GM10248 (cell line): ENCODE measurements at places on chromosomes 2 and 18.

- DNase-seq, result no peak
Measured at GRCh38 chr2:237319086-237319820, 94.7 kb downstream of the COL6A3 start.

GRCh38 chr2:54945391-54946219 lies 104.6 kb downstream of the RTN4 start:
- peak; percentile 52 for DNase-seq

DNA sequence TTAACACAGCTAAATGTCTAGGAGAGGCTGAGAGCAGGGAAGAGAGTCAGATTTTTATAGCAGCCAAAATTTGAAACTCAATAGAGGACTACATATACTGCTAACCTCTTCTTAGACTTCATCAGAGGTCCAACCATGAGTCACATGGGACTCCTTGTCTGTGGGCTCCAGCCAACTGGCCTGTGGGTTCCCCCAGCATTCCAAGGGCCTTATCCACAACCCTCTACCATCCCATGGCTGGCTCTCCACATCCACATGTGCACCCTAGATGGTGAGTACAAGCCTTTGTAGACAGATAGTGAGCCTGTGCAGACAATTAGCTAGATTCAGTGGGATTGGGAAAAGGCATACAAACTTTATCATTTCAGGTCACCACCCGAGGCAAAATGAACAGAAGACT lies 901.9 kb upstream of the ZEB2 start:
- no peak for DNase-seq

DNA sequence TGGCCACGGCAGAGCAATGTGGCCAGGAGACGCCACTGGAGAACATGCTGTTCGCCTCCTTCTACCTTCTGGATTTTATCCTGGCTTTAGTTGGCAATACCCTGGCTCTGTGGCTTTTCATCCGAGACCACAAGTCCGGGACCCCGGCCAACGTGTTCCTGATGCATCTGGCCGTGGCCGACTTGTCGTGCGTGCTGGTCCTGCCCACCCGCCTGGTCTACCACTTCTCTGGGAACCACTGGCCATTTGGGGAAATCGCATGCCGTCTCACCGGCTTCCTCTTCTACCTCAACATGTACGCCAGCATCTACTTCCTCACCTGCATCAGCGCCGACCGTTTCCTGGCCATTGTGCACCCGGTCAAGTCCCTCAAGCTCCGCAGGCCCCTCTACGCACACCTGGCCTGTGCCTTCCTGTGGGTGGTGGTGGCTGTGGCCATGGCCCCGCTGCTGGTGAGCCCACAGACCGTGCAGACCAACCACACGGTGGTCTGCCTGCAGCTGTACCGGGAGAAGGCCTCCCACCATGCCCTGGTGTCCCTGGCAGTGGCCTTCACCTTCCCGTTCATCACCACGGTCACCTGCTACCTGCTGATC lies 4.9 kb downstream of the GPR17 start:
- DNase-seq, result no peak

- peak; percentile 53 for DNase-seq
Measured at GRCh38 chr18:36284671-36285295, 12.7 kb upstream of the FHOD3 start.

DNA sequence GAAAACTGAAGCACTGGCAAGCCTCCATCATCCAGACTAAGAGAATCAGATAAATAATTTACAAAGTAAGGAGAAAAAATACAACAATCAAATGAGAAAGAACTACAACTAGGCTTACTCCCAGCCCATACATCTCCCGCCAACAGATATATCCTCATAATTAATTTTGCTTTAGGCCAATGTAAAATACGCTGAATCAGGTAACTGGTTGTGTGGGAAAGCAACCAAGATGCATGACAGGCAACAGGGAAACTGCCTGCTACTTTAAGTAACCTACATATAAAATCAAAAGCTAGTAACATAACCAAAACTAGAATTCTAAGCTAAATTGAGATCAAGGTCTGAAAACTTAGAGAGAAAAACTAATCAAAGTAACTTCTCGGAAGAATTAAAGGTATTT lies 21.5 kb downstream of the PRPF40A start:
- no peak for DNase-seq

GRCh38 chr2:65298089-65298488 lies 70.5 kb downstream of the ACTR2 start:
- no peak for DNase-seq

DNA sequence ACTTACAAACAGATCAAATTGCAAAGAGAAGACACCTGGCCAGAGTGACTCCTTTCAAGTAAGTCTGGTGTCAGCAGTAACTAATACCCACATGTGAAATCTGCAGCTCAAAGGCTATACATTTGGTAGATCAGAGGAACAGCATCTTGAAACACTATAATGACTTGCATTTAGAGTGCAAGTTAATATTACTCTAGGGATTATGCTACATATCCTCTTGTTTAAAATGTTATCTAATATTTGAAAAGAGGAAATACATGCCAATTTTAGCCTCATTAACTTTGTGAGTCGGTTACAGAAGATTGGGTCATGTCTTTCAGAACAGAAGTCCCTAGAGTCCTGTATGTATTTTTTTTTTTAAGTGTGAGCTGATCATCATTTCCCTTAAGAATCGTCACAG lies 15.2 kb downstream of the LANCL1 start:
- no peak for DNase-seq

GRCh38 chr18:25686960-25687500 lies 335.1 kb upstream of the ZNF521 start:
- no peak for DNase-seq

- DNase-seq, result no peak
Measured at GRCh38 chr2:232587512-232587911, 37.0 kb downstream of the EIF4E2 start.

DNA sequence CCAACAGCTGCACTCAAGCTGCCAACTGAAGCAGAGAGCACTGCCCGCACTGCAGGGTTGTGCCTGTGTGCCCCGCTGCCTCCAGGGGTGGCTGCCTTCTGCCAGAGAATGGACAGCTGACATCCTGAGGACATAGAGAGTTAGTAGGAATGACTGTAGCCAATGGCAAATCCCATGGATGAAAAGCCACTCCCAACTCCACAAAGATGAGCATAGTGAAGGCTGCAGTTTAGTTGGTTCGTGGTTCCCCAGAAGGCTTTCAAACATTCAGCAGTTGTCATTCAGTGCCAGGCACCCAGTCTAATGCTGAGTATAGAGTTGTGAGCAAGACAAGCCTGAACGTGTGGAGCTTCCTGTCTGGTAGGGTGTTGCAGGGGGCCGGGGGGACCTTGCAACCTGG lies 30.3 kb downstream of the GYPC start:
- no peak for DNase-seq

DNA sequence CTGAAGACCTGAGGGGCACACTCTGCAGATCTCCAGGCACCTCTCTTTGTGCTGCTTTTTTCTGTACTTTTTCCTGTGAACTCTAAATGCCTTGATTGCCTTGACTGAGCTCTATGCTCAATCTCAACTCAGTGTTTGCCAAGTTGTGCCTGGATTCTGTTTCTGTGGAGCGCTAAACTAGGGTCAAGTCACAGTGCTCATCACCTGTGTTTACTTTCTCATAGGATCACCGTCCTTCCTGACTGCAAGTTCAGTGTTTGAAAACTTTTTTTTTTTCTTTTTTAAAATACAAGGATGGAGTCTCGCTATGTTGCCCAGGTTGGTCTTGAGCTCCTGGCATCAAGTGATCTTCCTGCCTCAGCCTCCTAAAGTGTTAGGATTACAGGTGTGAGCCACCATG lies 62.6 kb downstream of the AGPS start:
- no peak for DNase-seq

DNA sequence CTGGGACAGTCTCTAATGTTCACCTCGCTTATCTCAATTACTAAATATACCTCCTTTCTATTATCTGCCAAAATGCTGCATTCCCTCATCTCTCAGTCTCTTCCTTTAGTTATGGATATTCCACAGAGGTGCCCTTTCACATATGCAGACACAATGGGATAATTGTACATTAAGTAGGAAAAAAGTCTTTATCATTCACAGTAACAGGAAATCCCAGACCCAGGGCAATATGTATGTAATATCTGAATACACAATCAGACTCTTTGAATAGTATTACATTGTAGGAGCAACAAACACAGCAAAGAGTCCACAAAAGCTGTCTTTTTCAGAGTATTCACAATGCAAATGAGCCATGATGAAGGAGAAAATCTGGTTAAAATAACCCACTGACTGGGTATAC lies 1399.0 kb upstream of the ZEB2 start:
- DNase-seq, result no peak

GRCh38 chr2:231429901-231430300 lies 34.4 kb downstream of the NCL start:
- no peak for DNase-seq

DNA sequence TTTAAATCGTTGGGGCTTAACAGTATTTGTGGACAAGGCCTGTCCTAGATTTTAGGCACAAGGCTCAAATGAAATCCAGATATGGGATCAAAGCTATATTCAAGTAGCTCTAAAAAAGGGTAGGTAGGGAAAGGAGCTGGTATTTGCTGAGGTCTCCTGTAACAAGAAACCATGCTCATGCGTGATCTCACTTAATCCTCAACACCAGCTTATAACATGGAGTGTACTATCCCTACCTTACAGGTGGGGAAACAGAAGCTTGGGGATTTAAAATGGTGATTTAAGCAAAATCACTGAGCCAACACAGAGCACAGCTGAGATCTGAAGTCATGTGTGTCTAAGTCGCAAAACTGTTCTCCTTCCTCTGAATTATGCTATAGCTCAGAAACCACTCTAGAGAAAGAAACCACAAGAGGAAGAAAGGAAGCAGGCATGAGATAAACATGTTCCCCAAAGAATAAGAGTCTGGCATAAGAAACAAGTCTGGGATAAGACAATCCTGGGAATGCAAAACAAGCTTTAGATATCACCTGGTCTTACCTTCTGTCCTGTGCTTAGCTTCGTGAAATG lies 43.1 kb downstream of the CYRIA start:
- DNase-seq, result no peak

GRCh38 chr2:55751966-55752365 lies 58.3 kb upstream of the PNPT1 start:
- no peak for DNase-seq

DNA sequence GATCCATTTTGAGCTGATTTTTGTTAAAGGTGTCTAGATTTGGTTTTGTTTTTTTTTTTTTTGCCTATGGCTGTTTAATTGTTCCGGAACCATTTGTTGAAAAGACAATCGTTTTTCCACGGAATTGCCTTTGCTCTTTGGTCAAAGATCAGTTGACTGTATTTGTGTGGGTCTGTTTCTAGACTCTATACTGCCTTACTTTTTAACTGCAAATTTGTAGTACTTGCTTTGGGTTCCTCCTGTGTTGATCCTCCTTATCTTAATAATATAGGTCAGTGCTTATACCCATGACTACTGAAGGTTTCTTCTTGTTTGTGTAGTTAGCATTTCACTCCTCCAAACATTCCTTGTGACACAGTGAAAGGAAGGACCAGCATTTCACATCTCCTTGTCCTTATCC lies 30.4 kb downstream of the CERS6 start:
- DNase-seq, result no peak

- no peak for DNase-seq
Measured at GRCh38 chr18:21759836-21760235, 19.2 kb downstream of the MIB1 start.

- no peak for DNase-seq
Measured at GRCh38 chr2:147688242-147688641, 156.6 kb upstream of the ACVR2A start.

- no peak for DNase-seq
Measured at GRCh38 chr18:45081566-45082181, 401.0 kb downstream of the SETBP1 start.

GRCh38 chr18:58653814-58654509 lies 17.3 kb upstream of the MALT1 start:
- DNase-seq, result no peak

DNA sequence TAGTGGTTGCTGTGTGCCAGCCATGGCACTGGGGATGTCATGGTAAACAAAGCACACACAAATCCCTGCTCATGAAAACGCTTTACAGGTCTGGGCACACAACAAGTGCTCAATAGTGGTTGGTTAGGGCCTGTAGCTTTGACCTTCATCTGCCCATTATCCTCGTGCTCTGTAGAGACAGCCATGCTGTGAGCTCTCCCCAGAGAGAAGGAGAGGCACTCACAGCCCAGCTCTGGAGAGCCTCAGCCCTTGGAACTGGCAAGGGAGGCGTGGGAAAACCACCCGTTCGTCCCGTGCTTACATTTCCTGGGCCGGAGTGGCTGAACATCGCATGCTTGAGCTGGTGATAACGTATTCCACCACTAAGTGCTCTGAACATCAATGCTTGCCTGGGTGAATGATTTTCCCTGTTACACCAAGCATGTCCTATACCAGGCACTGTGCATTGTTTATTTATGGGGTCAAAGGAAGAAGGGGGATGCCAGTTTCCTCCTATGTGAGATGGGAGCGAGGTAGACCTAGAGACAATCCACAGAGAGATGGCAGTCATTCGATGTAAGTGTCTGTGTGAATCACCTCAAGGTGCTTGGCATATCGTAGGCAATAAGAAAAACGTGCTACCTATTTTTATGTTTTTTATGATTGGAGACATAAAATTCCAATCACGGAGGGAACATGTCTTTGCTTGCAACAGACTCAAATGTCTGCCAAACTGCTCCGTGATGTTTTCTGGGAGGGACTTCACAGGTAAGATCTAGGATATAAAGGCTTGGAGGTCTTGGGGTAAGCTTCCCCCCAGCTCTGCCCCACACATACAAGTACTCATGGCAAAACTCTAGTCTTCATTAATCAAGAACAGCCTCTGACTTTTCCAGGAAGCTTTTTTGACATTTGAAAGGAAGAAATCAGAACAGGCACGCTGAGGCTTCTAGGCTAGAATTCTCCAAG lies 75.5 kb downstream of the DDX1 start:
- no peak for DNase-seq

GRCh38 chr2:97740590-97741182 lies 27.3 kb downstream of the ZAP70 start:
- DNase-seq, result peak; percentile 87

GRCh38 chr2:231379266-231380215 lies 16.0 kb upstream of the B3GNT7 start:
- no peak for DNase-seq

GRCh38 chr2:8907764-8908288 lies 70.4 kb upstream of the KIDINS220 start:
- no peak for DNase-seq

DNA sequence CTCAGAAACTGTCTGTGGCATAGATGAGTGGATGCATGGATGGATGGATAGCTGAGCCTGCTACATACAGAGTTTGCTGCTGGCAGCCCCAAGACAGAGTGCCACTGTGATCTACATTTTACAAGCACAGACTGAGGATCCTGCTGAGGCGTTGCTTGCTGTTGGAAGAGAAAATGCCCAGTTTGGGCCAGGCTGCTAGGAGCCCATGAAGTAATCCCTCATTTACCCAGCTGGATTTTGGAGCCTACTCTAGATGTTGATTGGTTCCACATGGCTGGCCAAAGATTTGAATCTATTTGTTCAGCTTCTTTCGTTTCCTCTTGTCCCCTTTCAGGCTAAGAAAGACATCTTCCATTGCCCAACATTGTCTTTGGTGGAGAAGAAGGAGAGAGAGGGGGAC lies 261.3 kb downstream of the CLIP4 start:
- no peak for DNase-seq

GRCh38 chr2:3229221-3229620 lies 148.4 kb downstream of the EIPR1 start:
- no peak for DNase-seq
